ENCODE measurements at places on chromosomes 7 and 10.
A peak's percentile ranks its signal among the peaks of the same experiment; 100 is the strongest.

DNA sequence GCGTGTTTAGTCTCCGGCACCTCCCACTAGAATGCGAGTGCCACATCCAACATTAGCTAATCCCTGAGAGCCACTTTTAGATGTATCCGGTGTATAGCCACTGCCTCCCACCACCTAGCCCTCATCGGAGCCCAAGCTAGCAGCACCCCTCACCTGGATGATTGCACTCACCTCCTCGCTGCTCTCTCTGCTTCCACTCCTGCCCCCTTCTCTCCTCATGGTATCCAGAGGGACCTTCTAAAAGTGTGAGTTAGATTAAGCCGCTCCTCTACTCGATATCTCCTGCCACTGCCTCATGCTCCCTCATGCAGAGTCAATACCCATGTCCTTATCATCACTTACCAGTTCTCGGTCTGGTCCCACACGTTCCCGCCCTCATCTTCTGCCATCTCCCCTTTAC, 125.3 kb downstream of the RAB11FIP2 start:
- no peak for DNase-seq

DNA sequence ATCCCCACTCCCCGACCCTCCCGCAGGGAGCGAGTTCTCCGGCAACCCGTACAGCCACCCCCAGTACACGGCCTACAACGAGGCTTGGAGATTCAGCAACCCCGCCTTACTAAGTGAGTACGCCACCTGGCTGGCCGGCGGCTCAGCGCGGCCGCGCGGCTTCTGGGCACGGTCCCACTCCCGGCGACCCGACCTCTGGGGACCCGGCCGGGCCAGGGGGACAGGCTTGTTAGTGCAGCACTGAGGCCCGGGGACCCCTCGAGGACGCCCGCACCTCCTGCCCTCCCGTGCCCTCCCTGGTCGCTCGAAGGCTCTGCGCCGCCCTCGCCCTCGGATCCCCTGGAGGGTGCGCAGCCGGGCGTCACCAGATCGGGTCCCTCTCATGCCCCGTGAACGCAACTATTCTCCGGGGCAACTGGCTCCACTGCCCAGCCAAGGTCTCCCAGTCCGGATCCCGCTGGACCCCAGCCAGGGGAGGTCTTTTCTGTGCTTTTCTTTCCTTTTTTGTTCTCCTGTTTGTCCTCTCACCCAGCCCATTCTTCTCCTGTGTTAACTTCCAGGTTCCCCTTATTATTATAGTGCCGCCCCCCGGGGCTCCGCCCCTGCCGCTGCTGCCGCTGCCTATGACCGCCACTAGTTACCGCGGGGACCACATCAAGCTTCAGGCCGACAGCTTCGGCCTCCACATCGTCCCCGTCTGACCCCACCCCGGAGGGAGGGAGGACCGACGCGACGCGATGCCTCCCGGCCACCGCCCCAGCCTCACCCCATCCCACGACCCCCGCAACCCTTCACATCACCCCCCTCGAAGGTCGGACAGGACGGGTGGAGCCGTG, 81.8 kb downstream of the PAX2 start:
- no peak for DNase-seq

- DNase-seq: no peak
These were observed 10.7 kb upstream of the HOXA13 start for GRCh38 chr7:27210441-27211083.

- DNase-seq: no peak
These were observed 26.1 kb upstream of the MRC1 start for GRCh38 chr10:17782921-17783665.

- DNase-seq: no peak
These were observed 62.2 kb downstream of the ARHGAP22 start for GRCh38 chr10:48542471-48543181.

- DNase-seq: no peak
These were observed 430.6 kb upstream of the KCND2 start for GRCh38 chr7:119842337-119842736.

GRCh38 chr10:44968091-44968490, 8.5 kb downstream of the RASSF4 start:
- no peak for DNase-seq

- no peak for DNase-seq
These were observed 640.0 kb downstream of the SH2D4B start for GRCh38 chr10:81177651-81178244.

DNA sequence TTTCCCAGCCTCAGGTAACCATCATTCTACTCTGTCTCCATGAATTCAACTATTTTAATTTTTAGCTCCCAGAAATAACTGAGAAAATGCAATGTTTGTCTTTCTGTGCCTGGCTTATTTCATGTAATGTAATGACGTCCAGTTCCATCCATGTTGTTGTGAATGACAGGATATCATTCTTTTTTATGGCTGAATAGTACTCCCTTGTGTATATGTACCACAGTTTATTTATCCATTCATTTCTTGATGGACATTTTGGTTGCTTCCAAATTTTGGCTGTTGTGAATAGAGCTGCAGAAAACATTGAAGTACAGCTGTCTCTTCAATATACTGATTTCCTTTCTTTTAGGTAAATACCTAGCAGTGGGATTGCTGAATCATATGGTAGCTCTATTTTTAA, 10.5 kb downstream of the ATRNL1 start:
- DNase-seq: no peak

- no peak for DNase-seq
These were observed 41.6 kb downstream of the GPRIN2 start for GRCh38 chr10:46514899-46515298.

DNA sequence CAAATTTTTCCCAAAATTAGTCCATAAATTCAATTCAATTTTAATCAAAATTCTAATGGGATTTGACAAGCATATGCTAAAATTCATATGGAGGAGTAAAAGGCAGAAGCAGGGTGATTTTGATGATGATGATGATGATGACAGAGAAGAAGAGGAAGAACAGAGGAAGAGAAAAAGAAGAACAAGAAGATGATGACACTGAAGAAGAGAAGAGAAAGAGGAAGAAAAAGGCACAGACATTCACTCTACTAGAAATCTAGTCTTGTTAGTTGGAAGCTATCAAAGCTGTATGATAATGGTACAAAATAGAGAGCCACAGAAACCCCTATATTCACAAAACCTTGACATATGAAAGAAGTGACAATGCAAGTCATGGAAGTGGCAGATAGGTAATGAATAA, 157.9 kb downstream of the ELMO1 start:
- no peak for DNase-seq

- peak; percentile 73 for DNase-seq
These were observed 37.5 kb downstream of the GDI2 start for GRCh38 chr10:5775685-5776084.
